ENCODE measurements at places on chromosomes 3 and 15. TPM values are rescaled to one million over a fixed set of nuclear protein-coding genes. Genes with fewer than 3 reads are reported as not detected.

The CCK gene
- not detected for total RNA-seq

The SLC12A1 gene
- total RNA-seq = not detected

The TMEM158 gene
- 26.5 TPM for total RNA-seq

The DUOXA2 gene
- total RNA-seq = not detected

The LRRC34 gene
- 10.5 TPM for total RNA-seq

The IDH3A gene
- 85.4 TPM for total RNA-seq

All from cardiac atrium fibroblast (primary cell).